C1 segment of cervical spinal cord (tissue), 14 donors: ENCODE measurements at places on chromosomes 12 and 14.

DNA sequence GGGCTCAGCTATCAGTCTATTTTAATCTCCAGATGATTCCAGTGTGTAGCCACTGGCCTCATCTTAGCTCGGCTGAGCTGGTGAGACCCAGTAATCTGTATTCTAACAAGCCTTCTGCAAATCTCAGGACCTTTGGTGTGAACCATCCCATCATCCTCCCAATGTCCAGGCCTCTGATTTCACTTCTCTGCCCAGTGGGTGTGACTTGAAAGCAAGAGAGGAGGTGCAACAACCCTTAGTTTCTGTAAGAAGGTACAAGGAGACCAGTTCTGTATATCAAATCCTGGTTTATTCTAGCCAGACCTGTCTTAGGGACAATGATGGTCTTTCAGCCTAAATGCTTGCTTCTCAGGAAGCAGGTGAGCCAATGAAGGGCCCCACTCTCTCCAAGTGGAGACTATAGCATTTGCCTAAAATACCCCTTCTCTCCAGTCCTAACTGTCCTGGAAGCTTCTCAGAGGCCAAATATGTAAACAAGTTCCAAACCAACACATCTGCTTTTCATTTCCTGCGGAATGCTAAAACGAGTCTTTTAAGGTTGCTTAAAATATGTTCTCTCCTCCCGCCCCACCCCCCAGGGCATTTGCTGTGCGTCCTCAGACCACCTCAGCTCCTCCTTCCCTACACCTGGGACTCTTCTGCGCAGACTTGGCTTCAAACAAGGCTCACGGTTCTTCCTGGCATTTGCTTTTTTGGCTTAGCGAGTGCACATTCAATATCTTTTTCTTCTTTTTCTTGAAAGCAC lies 78.4 kb upstream of the FUT8 start:
- no peak for DNase-seq

DNA sequence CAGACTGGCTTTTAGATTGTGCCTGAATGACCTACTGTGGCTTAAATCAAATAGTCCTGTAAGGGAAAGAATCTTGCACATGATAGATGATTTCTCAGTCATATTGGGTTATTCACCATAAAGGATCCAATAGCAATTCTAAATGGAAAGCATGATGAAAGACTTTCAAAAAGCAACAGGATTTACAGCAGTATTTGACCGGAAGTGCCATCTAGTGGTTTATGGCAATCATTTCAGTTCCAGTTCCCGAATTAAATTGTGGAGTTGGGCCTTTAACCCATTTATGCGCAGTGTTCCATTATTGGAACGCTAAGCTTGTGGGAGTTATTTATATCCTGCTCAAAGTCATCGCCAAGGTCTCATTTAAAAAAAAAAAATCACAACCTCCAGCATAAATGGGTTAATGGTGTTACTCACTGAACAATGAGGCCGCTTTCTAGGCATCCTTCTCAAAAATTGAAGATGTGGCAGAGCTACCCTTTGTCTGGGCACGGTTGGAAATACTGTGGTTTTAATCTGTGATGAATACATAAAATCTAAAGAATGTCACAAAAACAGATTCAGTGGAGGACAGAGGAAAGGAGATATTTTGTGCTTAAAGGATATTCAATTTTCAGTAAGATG lies 60.8 kb upstream of the REP15 start:
- no peak for DNase-seq

- DNase-seq = no peak
Measured at GRCh38 chr12:47224563-47225133, 144.9 kb upstream of the AMIGO2 start.

- DNase-seq = no peak
Measured at GRCh38 chr12:100512692-100513091, 39.0 kb downstream of the NR1H4 start.

- DNase-seq = no peak
Measured at GRCh38 chr14:99777951-99778350, 15.3 kb upstream of the EML1 start.

- no peak for DNase-seq
Measured at GRCh38 chr14:79629411-79630287, 581.7 kb downstream of the DIO2 start.

DNA sequence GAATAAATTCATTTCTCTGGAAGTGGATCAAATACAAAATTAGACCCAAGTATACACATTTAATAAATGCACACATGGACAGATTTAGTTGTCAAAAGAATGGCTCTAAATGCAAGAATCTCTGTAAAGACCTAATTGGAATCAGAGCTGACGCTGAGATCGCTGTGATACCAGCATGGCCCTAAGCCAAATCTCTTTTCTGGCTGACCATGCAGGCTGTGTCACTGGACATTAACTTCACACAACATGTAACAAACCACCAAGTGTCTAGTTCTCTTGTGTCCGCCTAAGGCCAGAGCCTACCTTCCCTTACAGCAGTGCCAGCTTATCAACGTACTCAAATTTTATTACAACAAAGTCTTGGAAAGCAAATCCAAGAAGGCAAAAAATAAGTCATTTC lies 127.5 kb downstream of the MED13L start:
- no peak for DNase-seq

DNA sequence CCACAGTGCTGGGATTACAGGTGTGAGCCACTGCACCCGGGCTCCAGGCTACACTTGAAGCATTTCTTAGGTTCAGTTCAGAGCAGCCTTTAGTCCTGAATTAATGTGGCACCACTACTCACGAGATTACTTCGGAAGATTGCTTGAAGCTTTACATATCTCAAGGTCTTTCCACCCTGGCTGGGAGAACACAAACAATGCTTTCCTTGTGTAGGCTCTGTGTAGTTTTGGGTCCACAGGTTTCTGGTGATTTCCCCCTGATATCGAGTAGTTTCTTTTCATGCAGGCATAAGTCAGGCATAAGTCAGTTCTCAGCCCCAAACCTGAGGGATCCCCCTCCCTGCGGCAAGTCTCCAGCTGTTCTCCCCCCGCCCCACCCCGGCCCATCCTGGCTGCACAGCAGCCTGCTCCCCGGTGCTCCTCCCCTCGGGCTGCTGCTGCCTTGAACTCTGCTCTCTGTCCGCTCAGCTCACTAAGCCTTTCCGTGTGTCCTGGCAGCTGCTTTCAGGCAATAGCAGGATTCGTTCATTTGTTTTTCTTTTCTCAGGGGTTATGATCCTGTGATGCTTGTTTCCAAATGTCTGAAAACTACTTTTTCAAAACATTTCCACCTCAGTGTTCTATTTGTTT lies 417.7 kb downstream of the TMEM121 start:
- DNase-seq = no peak
